ENCODE measurements at places on chromosomes 1 and 21.
A peak's percentile ranks its signal among the peaks of the same experiment; 100 is the strongest.

- DNase-seq = no peak
These were observed 908 bp downstream of the CD53 start for GRCh38 chr1:110873856-110874255.

- no peak for DNase-seq
These were observed 63.6 kb downstream of the CLIC6 start for GRCh38 chr21:34732388-34732821.

DNA sequence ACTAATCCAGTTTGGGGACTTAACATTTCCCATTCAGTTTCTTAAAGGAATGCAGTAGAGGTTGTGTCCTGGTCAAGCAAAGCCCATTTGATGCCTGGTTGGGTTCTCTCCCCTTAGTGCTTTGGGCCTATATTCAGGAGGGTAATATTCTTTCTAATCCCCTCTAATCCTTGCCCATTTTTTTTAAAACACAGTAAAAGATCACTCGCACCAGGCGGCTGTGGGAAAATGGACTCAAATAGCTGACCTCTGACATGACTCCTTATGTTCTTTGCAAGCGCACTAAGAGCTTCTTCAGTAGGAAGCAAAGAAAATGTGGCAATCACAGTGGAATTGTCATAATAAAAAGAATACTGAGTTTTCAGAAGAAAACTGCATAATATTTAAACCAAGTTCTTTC, 49.9 kb downstream of the WNT2B start:
- DNase-seq = no peak

DNA sequence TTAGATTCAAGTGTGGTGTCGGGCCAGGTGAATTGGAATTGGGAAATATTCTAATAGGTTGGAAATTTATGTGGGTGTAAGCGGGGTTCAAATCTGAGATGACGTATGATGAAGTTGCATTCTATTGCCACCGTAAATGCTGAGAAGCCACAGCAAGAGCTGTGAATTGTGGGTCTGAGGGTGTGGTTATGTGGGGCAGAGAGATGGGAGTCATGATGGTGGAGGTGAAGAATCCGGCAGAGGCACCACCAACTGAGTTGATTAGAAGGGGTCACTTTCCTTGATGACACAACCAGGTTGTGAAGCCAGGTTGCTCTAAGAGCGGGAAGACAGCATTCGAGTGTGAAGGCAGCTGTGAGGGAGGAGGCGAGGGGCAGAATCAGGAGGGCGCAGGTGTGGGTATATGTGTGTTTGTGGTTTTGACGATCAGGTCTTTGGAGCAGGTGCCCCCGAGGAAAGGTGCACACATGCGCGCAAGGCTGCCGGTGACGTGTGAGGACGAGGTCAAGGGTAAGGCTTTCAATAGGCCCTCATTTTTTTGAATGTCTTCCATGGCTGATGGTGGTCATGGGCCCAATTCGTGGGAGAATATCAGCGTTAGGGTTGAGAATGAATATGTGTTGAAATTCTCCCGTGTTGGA, 18.7 kb downstream of the LRRC3 start:
- no peak for DNase-seq

GRCh38 chr21:31030367-31031106, 7.7 kb downstream of the KRTAP19-8 start:
- no peak for DNase-seq

- no peak for DNase-seq
These were observed 21.3 kb downstream of the ALPL start for GRCh38 chr1:21530368-21531016.

GRCh38 chr1:37620707-37621106, 14.0 kb downstream of the RSPO1 start:
- DNase-seq = peak; percentile 46

- DNase-seq = no peak
These were observed 158.4 kb downstream of the GDAP2 start for GRCh38 chr1:117770981-117771531.

- no peak for DNase-seq
These were observed 173.5 kb downstream of the PSMG1 start for GRCh38 chr21:39009587-39010225.

GRCh38 chr1:212827831-212828278, 19.6 kb downstream of the SPATA45 start:
- no peak for DNase-seq

- DNase-seq = no peak
These were observed 35.2 kb upstream of the EDEM3 start for GRCh38 chr1:184789884-184790283.

DNA sequence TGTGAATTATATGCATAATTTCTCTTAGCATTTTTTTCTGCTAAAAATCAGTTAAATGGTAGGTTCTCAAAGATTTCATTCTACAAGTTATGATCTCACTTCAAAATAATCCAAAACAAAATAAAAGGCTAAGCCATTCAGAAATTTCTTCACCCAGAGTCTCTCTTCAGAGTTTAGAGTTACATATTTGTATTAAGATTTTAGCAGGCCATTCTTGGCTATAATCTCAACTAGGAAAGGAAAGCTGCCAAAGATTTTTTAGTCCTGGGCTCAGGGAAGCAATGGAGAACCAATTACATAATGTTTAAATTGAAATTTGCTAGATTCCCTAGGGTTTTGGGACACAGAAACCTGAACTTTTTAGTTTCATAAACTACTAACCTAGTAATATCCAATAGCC, 245.0 kb downstream of the USH2A start:
- DNase-seq = no peak

GRCh38 chr1:55213151-55213884, 1.8 kb downstream of the USP24 start:
- no peak for DNase-seq

- DNase-seq = no peak
These were observed 8.7 kb upstream of the CBR3 start for GRCh38 chr21:36126208-36126565.

DNA sequence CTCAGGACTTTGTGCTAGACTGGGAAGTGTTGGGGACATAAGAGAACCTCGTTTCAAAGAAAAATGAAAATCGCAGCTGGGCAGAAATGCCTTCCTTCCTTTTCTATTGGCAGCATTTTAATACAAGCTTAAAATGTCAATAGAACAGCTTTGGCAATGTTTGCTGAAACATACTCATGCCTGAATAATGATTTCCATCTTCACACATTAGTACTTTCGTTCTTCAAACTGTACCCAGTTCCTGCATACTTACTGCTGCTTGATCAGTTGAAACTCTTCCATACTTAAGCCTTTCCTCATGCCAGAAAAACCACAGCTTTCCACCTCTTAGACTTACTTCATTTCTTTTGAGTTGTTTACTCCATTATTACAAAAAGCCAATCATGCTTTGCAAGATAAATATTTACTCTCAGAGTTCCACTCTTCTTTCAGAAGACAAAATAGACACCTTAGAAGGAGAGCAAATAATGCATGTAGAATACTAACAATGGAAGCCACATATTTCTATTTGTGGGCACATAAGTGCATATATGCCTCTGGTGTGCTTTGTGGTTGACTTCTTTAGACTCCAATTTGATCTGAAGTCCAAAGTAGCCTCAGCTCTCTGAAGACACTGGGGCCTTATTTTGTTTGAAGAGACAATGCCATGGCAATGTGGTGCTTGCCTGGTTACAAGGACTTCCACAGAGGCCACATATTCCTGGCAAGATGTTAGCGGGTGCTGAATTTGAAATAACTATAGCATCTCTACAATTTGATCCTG, 22.7 kb upstream of the CD55 start:
- no peak for DNase-seq

GRCh38 chr1:22362626-22363402, 88.8 kb upstream of the ZBTB40 start:
- no peak for DNase-seq

DNA sequence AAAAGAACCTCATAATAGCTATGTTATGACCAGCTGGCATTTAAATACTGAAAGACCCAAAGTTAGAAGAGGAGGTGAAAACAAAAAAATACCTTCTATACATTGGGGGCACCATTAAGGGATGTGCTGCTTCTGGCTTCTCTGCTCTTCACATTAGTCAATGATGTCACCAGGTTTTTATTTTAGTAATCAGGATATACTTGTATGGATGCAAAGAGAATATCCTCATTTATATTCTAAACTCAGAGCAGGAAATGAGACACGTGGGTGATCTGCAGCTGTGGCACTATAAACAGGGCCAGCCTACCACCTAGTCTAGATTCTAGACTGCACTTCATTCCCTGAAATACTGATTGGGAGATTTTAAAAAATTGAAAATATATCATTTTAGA, 51.2 kb downstream of the WLS start:
- DNase-seq = no peak

All from SW480 (cell line).